ENCODE measurements at places on chromosomes 1 and 21.

DNA sequence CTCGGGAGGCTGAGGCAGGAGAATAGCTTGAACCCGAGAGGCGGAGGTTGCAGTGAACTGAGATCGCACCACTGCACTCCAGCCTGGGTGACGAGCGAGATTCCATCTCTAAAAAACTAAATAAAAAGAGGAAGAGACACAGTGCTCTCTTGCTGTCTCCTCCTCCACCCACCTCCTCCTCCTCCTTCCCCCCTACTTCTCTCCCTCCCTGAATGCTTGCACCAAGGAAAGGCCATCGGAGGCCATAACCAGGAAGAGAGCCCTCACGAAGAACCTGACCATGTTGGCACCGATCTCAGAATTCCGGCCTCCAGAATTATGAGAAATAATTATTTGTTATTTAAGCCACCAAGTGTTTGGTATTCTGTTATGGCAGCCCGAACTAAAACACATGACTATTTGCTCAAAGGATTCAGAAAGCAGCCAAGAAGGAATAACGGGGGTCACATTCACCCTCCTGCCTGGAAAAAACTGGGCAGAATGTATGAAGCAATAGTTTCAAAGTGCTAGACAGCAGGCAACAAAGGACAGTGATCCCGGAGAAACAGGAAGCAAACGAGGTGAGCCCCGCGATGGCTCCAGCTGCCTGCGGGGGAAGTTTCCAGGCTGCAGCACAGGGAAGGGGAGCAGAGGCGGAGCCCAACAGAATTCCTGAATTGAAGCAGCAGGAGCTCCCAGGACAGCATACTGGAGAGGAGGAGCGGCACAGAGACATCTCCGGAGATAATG lies 35.8 kb downstream of the LDLRAD1 start:
- DNase-seq: peak; percentile 7

- DNase-seq: peak; percentile 43
Observed at GRCh38 chr21:32437729-32438128, 25.2 kb downstream of the EVA1C start.

- no peak for DNase-seq
Observed at GRCh38 chr1:52034050-52034384, 407 bp upstream of the KTI12 start.

- no peak for DNase-seq
Observed at GRCh38 chr21:45545236-45545570, 3.0 kb upstream of the SLC19A1 start.

DNA sequence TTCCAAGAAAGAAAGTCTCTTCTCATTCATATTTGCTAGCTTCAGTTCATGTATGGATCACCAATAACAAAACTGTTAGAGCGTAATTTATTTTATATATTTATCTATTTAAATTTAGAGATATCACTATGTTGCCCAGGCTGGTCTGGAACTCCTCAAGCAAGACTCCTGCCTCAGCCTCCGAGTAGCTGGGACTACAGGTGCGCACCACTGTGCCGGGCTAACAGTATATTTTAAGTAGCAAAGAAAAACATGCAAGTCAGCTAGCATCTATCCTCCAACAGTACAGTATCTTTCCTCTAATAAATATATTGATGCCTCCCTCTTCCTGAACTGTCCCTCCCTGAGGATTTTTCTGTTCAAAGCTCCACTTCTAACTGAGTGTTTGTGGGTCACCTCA lies 21.5 kb downstream of the INPP5B start:
- DNase-seq: no peak

- no peak for DNase-seq
Observed at GRCh38 chr1:174968750-174969244, 30.9 kb upstream of the CACYBP start.

GRCh38 chr1:159856576-159856975 lies 5.9 kb downstream of the VSIG8 start:
- DNase-seq: no peak

DNA sequence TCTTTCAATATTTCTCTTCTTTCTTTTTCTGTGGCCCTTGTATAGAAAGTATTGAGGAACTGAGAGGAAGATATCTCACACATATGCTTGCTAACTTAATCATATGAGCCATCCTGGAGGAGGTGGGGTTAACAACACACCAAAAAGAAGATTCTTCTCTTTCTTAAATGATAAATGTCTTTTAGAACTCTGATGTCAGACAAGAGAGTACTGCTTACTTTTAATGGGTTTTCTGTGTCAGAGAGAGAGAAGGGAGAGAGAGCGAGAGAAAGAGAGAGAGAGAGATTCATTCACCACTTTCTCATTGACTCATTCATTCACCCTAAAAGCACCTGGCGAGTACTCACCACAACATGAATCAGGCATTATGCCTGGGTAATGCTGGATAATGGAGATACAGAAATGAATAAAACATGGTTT lies 250.3 kb upstream of the SGIP1 start:
- no peak for DNase-seq
